AG08396 (cell line): ENCODE measurements at places on chromosomes 11 and 22.

- DNase-seq: peak; percentile 22
Measured at GRCh38 chr11:94120946-94121345, 7.7 kb upstream of the PANX1 start.

DNA sequence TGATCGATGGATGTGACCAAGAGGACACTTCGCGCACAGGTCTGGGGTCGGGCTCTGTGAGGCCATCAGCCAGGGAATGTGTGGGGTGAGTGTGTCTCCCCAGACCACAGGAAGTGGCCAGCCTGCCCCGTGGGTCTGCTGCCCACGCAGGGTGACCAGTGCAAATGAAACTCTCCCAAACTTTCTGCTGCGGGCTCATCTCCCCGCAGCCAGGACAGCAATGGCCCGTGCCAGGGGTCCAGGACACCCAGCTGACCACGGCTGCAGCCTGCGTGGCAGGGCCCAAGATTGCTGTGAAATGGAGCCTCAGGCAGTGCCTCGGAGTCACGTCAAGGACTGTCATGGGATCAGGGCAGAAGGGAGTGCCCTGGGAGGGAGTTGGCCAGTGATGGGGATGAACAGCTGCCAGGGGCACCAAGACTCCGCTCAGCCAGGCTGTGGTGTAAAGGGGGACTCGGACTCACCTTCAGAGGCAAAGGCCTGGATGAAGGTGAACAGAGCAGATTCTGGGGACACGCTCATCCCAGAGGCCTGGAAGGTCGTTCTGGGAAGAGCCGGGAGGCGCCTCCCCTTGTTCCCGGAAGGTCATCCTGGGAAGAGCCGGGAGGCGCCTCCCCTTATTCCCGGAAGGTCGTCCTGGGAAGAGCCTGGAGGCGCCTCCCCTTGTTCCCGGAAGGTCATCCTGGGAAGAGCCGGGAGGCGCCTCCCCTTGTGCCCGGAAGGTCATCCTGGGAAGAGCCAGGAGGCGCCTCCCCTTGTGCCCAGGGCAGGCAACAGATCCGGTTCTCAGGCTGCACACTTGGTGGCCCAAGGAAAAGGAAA is 252.6 kb downstream of the BRD1 start:
- no peak for DNase-seq

- DNase-seq: peak; percentile 46
Measured at GRCh38 chr22:26681395-26681821, 24.0 kb downstream of the MIAT start.

GRCh38 chr22:21778705-21779363 is 43.2 kb upstream of the YPEL1 start:
- peak; percentile 46 for DNase-seq

- no peak for DNase-seq
Measured at GRCh38 chr22:33884829-33885228, 35.4 kb downstream of the LARGE1 start.

DNA sequence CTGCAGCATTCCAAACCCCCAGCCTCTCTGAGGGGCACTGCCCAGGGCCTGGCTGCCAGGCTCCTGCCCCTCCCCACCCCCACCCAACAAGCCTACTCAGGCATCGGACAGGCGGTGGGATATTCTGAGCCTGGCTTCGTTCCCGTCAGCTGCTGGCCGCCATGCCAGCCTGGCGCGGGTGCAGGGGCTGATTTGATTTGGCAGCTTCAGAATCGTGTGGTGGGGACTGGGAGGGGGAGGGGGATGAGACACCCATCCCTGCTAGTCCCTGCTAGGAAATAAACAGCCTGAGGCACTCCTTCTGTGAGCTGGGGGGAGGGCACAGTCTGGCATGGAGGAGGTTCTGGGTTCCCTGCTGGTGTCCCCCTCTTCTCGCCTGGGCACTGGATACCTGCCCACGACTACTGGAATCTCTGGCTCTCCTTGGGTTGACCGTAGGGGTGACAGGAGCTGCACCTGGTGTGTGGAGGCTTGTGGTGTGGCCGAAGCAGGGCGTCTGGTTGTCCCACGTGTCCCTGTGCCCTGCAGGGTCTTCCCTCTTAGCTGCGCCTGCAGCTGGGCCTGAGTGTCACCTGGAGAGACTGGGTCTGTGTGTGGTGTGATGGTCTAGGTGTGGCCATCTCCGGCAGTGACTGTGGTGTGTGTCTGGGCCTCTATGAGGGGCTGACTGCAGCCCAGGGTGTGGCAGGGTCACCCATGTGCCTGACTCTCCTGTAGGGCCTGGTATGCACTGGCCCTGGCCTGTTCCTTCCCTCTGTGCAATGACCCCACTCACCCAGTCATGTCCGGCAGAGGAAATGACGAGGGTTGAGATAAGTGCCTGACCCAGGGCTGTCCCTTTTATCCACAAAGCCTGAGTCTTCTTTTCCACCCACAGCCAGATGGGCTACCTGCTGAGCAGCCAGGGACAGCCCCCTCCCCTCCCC is 42.2 kb downstream of the PDE2A start:
- DNase-seq: no peak

- no peak for DNase-seq
Measured at GRCh38 chr11:125542709-125543108, 26.6 kb upstream of the EI24 start.
